ENCODE measurements at places on chromosomes 7 and 10.
A peak's percentile ranks its signal among the peaks of the same experiment; 100 is the strongest.

DNA sequence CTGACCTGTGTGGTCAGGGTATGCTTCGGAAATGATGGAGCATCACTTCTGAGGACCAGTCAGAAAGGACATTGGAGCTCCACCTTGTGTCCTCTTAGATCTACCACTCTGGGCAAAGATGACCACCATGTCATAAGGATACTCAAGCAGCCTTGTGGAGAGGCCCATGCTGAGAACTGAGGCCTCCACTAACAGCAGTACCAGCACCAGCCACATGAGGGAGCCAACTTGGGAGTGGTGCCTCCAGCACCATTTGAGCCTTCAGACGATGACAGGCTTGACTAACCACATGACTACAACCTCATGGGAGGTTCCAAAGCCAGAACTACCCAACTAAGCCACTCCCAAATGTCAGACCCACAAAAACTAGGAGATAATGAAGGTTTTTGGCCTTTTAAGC, 116.0 kb downstream of the NPTX2 start:
- DNase-seq, result no peak

- DNase-seq, result no peak
These were observed 863.6 kb downstream of the NRG3 start for GRCh38 chr10:82738592-82738991.

DNA sequence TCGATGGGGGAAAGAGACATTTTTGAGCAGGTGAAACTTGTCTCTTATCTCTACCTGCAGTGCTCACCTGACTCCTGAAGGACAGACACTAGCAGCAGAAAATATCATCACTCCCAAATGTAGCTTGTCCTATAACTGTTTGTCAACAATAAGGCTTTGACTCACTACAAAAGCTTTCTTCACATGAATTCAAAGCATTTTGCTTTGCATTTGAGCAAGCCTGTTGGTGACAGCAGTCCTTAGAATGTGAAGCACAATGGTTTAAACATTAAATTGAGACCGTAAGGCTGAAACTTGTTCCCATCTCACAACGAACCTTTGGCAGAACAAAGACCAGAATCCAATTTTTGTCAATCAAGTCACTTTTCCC, 30.6 kb upstream of the ZNRF2 start:
- no peak for DNase-seq

DNA sequence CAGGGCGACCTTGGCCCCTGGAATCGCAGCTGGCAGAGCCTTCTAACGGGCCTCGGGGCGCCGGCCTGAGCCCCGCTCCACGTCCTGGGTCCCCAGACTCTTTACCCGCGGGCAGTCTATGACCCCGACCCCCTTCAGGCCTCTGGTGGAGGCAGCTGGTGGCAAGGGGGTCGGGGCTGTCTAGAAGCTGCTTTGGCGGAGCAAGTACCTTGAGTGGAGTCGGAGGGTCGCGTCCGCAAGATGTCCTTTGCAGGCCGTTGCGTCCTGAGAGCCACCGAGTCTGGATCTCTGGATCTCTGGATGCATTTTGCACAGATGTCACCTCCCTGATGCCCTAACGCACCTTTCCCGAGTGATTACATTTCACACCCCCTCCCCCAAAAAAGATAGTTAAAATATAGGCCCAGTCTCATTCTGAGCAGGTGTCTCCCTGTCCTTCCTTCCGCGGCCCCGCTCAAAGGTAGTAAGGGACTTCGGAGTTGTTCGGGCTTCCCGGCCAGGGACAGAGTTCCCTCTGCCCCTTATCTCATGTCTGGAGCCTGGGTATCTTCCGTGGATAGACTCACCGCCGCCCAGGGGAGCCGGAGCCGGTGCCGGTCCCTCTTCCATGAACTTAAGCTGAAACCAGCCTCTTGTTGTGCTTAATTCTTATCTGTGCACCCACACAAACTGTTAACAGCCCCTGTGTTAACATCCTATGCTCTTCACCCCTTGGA, 457 bp downstream of the ACADSB start:
- peak; percentile 5 for DNase-seq

DNA sequence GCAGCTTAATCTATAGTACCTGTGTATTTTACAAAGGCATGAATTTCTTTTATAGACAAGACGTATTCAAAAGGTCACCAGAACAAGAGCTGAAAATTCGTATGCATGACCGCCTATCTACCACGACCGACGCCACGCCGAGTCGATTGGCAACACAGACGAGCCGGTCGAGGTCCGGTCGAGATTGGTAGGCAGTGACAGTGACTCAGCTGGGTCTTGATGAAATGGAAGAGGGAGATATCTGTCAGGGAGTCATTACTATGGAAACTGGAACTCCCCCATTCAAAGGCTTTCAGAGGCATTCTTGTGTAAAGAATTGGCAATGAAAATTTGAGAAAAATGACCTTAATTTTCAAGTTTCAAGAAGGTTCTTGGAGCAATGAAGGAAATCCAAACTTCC, 2.1 kb downstream of the ATP5MK start:
- no peak for DNase-seq

GRCh38 chr10:110209926-110210673, 2.7 kb downstream of the MXI1 start:
- DNase-seq, result no peak

DNA sequence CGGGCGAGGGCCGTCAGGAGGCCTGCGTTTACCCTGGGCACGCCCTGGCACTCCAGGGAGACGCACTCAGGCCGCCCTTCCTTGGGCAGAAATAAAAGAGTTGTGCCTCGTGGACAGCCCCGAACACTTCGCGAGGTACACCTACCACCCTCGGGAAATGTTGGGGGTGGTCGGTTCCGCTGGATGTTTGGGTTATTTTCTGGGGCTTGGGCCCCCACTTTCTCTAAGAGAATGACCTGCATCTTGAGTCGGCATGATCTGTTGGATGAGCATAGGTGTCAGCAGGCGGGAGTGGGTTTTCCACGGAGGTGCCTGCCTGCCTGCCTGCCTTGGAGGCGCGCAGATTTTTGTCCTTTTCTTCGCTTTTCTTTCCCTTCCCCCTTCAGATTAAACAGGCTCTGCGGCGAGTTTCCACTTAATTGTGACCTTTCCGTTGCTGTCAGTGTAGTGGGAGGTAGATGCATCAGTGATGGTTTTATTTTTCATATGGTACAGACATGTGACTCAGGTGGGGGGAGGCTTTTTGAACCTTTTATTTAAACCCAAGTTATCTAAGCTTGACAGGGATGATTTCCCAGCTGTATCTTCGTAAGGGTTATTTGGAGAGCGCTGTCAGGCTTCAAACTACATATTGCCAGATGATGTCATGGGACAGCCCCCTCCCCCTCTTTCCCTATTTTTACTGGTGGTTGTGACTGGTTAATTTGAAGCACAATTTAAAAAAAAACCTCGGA, 661 bp downstream of the HECTD2 start:
- no peak for DNase-seq

GRCh38 chr7:97973206-97973658, 16.8 kb downstream of the OCM2 start:
- no peak for DNase-seq

- DNase-seq, result no peak
These were observed 43.0 kb downstream of the TMEM130 start for GRCh38 chr7:98826811-98827231.

- DNase-seq, result no peak
These were observed 377.8 kb upstream of the PRKCQ start for GRCh38 chr10:6957851-6958250.

- DNase-seq, result no peak
These were observed 17.9 kb downstream of the FGFBP3 start for GRCh38 chr10:91891125-91892001.

- DNase-seq, result no peak
These were observed 94.8 kb downstream of the SORCS3 start for GRCh38 chr10:104735757-104736391.

DNA sequence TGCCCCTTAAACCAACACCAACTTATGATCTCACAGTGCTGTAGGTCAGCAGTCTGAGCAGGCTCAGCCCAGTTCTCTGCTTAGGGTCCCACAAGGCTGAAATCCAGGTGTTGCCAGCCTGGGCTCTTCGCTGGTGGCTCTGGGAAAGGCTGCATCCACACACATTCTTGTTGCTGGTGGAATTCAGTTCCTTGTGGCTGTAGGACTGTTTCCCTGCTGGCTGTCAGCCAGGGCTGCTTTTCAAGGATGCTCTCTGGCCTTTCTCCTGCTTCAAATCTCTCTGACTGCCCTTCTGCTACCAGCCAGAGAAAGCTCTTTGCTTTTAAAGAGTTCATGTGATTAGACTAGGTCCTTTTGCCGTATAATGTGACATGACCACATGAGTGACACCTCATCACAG, 15.3 kb downstream of the POLL start:
- DNase-seq, result no peak

DNA sequence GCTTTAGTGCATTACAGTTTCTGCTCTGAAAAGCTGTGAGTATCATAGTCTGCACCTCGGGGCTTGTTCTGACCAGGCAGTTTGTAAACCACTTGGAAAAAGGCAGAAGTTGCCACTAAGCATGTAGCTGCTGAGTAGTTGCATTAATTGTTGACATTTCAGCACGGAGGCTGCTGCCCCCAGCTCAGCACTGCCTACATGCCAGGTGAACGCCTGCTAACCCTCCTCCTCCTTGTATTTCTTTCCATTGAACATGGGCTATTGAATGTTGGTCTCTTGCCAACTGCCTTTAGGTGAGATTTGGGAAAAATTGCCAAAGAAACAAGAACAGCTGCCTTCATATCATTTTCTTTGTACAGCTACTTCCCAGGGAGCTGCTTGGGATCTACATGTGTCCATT, 164.2 kb downstream of the RAPGEF5 start:
- no peak for DNase-seq

- DNase-seq, result no peak
These were observed 100.1 kb upstream of the UNC5B start for GRCh38 chr10:71112138-71112785.

- no peak for DNase-seq
These were observed 221.0 kb upstream of the KLF6 start for GRCh38 chr10:4006051-4006450.

DNA sequence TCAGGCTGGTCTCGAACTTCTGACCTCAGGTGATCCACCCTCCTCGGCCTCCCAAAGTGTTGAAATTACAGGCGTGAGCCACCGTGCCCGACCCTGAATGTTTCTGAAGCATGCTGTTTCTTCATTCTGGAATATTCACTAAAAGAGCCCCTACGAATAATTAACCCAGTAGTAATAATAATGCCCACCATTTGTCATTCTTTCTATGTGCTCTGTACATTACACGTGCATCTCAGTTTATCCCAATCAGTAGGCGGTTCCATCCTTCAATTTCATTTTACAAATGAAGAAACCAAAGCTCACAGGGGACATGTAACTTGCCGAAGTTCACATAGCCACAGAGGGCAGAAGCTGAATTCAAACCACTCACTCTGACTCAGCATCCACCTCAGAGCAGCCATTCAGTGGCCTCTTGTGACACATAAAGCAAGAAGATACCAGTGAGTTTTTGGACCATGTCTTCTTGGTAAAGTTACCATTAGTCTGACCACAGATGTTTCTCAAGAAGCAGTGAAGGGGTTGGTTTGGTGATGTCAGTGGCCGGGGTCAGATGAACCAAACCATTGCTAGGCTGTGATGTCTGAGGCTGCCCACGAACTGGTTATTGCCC, 71.9 kb upstream of the DUSP5 start:
- DNase-seq, result no peak

DNA sequence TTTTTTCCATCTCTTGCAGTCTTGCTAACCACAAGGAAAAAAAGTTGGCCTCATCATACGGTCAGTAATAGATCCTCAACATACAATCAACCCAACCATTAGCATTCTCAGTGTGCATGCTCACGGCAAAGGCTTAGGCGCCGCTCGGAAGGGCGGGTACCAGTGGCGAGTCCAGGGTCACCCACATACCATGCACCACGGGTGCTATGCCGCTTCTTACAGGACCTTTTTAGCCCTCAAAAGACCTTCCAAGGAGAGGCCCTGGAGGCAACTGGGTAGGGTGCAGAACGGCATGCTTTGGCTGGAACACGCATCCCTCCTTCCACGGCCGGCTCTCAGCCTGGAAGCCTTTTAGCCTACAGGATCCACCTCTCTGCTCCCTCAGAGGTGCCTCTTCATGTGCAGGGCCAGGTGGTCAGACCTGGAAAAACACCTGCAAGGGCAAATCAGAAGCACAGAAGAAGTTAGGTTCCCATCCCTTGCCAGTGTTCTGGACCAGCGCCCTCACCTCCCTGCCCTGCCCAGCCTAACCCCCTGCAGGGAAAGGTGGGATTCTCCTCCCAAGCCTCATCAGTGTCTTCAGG, 5.8 kb downstream of the KLF6 start:
- no peak for DNase-seq

- DNase-seq, result no peak
These were observed 78.8 kb downstream of the SLC25A40 start for GRCh38 chr7:87797395-87797794.

DNA sequence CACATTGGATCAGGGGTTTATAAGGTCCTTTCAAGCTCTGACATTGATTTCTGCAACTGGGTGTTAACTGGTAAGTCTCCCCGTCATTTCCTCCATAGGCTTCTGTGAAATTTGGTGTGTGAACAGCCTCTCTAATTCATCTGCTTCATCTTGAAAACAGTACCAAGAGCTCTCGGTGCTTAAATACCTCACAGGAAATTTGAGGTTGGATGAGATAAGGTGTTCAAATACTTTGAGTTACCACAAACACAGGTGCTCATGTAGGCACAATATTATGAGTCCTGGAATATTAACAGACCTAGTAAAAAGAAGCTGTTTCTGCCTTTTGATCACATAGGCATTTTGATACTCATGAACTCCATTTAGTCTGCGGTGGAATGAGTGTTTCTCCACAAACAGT, 85.2 kb downstream of the RTKN2 start:
- peak; percentile 20 for DNase-seq

DNA sequence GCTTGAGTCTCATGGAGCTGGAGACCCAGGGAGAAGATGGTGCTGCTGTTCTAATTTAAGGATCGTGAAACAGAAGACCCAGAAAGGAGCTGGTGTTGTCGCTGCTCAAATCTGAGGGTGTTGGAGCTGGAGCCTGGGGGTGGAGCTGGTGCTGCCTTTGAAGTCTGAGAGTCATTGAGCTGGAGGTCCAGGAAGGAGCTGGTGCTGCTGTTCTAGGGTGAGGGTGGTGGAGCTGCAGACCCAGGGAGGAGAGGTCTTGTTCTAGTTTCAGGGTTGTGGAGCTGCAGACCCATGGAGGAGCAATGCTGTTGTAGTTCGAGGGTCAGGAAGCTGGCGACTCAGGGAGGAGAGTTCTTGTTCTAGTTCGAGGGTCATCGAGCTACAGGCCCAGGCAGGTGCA, 84.1 kb upstream of the ZNF479 start:
- DNase-seq, result no peak

DNA sequence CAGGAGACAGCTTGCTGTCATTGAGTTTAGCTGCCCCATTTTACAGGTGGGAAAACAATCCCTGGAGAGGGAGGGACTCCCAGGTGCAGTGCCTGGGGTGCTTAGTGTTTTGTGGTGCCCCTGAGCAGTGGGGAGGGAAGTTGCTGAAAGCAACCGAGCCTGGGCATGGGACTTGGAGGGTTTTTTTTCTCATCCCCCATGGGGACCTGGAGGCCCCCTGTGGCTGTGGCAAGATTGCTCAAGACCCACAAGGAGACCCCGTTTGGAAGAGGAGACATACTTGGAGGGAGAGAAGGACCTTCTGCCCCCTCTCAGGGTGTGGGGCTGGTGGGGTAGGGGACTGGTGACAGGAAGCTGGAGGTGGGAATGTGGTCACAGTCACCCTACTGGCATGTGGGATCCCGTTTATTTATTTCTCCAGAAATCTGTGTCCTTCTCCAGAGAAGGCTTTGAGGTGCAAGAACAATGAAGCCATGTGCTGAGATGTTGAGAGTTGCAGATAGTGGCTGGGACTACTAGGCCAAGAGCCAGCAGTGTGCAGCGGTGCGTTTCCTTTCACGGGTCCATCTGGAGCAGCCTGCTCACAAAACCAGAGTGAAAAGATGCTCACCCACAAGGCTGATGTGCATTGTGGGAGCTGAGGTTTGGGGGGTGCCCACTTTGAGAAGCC, 21.5 kb downstream of the ZMIZ1 start:
- DNase-seq, result no peak

- DNase-seq, result no peak
These were observed 1.6 kb downstream of the TMEM176A start for GRCh38 chr7:150801946-150802771.
